IPS-NIHi11 (cell line): ENCODE measurements at places on chromosomes 5 and 9.

DNA sequence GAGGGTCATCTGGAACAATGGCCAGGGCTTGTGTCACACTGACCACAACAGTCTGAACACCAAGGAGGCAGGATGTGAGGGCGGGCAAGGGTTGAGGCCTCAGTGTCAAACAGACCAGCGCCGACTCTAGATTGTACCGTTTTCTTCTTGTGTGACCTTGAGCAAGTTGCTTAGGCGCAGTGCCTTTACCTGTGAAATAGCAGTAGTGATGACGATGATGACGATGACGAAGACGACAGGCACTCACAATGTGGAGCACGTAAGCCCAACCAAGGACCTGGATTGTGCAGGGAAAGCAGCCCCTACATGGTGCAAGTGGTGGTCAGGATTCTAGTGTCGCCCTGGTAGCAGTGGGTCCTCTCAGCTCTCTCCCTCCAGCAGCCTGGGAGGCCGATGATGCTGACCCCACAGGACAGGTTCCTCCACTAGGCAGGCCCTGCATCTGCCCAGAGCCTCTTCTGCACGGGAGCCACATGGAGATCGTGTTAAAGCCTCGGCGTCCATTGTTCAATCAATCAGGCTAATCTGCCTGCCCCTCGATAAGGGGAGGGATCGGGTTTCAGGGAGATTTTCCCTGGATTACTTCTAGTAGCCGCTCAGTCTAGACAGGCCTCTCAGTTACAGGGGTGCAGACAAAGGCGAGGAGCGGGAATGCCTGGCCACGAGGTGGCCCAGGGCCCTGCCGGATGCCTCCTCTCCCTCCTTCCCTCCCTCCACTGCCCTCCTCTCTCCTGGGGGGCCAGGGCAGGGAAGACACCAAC, 91.7 kb downstream of the MACROH2A1 start:
- DNase-seq, result peak; percentile 77

- DNase-seq, result no peak
Measured at GRCh38 chr9:137202966-137203365, 2.4 kb upstream of the TPRN start.

DNA sequence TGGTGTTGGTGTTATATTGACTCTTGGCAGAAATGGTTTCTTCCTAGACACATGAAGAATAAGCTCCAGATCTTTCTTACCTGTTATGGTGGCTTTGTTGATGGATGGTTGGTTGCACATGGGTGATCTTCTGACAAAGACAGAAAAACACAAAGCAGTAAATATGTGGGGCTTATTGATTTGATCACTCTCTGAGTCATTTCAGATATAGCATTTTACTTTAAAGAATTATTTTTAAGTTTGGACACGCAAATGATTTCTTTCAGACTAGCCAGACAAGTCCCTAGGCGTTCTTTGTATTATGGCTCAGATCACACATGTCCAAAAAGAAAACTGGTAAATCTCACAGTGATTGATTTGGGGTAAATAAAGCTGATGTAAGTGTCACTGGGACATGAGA, 597.6 kb downstream of the RAB3C start:
- no peak for DNase-seq

DNA sequence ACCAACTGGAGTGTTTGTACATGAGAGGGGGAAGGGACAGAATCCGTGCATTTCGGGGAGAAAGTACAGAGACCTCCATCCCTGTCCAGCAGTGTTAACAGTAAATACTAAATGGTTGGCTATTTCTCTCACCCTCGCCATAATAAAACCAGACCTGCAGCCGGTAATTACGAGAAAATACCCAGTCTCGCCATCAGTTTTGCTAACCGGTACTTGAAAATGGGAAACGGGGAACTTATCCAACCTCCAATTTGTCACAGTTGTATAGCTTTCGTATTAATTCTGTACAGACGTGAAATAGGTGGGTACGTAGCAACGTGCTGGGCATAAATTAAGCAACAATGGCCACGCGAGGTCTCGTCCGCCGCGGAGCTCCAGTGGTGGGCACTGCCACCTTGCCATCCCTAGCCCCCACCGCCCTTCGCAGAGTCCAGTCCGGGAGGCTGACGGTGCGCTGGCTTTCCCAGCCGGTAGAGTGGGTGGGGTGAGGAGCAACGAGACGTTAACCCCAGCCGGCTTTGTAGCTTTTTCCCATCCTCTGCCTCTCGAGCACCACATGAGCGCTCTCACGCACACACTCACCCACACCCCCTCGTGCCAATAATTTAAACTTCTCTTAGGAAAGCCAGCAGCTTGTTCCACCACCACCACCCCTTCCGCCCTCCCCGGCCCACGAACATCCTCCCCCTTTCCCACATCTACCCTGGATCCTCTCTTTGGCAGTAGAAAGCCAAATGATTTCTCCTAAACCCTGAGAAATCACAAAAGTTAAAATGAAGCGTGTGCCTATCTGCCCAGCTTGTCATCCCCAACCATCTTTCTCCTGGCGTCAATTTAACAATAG, 1.8 kb downstream of the ELAVL2 start:
- no peak for DNase-seq

GRCh38 chr5:53543401-53543800, 17.0 kb upstream of the NDUFS4 start:
- DNase-seq, result no peak

DNA sequence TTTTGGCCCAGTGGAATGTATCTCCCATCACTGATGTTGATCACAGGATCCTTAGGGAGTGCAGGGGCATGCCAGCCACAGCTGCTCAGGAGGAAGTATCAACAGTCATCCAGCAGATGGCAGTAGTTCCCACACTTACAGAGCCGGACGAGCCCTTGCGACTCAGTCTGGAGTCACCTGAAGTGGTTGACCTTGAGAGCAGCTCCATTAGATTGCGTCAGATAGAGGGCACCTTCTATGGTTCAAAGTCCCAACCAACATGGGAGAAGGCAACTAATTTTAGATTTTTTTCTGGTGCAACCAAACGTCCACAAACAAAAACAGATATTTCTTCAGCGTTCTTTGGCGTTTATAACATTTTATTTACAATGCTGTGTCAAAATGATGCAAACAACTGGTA, 124.5 kb downstream of the EGFLAM start:
- peak; percentile 85 for DNase-seq

- no peak for DNase-seq
Measured at GRCh38 chr9:94054716-94055115, 29.5 kb upstream of the PTPDC1 start.

DNA sequence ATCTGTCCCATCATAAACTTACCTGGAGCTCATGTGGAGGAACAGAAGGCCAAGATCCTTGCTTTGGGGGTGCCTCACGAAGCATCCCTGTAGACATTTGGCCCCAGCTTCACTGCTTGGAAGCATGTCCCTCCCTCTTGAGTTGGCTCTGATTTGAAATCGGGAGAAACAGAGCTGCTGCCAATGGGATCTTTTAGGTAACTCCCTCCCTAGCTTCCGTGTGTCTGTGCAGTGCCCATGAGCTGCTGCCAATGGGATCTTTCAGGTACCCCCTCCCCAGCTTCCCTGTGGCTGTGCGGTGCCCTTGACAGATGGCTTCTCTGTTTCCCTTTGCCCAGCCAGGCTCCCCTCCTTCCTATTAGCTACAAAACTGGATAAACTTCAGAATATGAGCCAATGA, 178.0 kb downstream of the NR3C1 start:
- DNase-seq, result no peak

DNA sequence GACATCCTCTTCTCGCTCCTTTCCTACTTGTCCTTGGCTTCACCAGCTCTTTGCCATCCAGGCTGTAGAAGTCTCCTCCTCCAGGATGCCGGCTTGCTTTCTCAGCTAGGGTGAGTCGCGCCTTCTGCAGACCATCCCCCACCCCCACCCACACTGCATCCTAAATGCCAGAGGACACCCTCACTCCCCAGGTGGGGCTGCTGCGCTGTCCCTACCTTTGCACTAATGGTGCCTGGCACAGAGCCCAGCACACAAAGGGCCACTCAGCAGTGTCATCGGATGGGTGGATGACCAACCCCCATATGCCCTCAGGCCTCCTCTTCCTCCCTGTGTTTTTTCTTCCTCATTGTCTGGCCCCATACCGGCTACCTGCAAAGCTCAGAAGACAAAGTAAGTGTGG, 14.8 kb downstream of the IL9 start:
- DNase-seq, result no peak

DNA sequence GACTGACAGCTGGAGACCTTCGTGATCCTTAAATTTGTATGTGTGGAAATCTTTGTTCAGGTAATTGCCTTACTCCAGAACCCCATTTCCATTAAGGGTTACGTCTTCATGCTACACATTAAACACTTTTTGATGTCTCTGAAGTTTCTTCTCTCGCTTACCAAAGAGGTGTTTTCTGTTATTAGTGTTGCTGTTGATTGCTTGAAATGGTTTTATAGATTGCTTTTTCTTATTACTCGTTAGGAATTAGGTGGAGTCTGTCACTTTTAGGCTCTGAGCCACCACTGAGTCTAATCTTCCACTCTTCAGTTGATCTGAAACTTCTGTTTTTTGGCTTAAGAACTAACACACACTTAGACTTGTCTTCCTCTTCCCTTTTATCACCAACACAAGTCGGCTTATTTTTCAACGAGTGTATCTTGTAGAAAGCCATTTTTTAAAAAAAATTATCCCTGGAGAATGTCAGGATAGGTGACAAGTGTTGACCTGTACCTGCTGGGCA, 62.2 kb upstream of the PPARGC1B start:
- DNase-seq, result no peak

- no peak for DNase-seq
Measured at GRCh38 chr9:135036861-135037465, 50.5 kb upstream of the OLFM1 start.

DNA sequence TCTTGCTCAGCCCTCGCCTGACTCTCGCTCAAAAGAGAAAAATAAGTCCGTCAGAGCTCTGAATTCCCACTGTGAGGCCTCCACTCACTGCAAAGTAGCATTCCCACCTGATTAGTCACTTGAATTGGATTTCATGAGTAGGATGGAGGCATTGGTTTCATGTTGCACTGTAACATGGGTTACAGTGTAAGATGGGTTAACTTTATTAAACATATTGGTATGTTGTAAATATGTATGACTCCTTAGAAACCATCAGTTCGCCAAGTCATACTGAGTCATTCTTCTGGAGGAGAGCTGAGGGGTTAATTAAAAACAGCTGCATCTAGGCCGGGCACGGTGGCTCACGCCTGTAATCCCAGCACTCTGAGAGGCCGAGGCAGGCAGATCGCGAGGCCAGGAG, 93.8 kb upstream of the BNC2 start:
- DNase-seq, result no peak

DNA sequence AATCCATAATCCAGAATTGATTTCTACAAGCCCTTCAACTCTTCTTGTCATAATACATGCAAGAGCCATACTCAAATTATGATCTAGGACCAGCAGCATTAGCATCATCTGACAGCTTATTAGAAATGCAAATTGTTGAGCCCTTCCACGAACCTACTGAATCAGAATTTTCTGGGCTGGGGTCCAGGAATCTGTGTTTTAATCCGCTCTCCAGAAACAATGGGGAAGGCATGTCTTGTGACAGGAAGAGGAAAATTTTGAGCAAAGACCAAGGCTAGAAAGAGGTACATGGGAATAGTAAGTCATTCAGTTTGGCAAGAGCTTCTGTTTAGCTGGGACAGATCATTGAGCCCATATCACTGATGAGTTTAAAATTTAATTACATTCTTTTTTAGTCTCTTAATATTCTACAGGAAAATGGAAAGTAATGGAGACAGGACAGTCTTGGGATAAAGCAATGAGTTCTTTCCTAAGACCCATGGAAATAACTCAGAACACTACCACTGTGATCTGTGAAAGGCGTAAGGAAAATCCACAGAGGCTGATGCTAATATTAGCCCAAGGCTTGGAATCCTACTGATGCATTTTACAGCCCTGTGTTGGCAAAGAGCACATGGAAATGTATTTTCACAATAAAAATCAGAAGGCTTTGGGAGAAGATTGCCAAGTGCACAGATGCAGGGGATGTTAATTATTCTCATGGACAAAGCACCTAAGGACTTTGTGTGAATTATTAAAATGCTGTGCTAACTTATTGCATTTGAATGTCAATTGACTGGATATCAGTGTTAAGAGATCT, 73.7 kb upstream of the STK32A start:
- no peak for DNase-seq

DNA sequence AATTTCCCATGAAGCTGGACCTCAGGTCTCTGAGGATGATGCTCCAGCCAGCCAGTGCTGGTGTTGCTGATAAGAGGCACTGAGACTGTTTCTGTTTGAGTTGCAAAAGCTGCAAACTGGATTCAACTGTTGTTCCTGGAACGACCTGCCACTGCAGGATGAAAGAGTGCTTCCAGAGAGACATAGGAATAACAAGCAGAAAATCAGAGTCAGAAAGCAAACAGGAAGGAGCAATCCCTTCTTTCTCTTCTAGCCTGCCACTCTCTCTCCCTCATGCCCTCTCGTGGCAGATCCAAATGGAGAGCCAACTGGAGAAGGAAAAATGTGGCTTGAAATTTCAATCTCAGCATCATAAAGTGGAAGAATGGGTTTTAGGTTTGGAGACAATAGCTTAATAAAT, 110.4 kb downstream of the STARD4 start:
- DNase-seq, result no peak

DNA sequence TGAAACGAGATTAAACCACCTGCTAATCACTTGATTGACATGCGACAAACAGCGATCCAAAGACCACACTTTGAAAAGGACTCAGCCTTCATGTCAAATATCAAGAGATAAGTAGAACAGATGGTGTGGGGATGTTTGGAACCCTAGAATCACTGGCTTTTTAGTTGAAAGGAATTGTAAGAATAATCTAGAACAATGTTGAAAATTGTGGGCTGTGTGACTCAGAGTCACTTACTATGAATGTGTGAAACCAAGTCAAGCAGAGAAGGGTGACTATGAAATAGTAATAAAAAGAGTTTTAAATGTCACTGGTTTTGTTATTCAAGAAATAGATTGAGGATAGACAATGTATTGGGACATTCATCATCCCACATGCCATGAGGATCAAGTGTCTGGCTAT, 14.1 kb upstream of the C1QTNF3 start:
- no peak for DNase-seq

DNA sequence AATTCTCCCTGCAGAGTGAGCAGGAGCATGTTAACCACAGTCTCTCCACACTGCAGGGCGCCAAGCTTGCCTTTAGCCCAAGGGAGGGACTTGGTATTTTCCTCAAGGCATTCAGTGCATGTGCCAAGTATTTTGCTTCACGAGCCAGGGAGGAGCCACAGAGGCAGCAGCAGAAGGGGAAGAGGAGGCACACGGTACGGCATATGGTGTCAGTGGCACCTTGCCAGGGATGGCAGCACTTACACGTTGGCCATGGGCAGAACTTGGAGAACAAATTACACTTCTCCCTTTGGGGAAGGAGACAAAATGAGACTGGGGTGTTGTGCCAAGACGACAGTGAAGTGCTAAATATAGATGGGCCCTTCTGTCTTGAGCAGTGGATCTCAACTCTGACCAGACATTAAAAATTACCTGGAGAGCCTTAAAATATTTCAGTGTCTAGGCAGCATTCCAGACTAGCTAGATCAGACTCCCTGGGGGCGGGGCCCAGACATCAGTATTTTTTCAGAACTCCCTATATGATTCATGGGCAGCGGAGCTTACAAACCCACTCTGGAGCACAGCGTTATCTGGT, 155.8 kb downstream of the DRD1 start:
- DNase-seq, result peak; percentile 28

GRCh38 chr5:24535646-24536045, 109.1 kb downstream of the CDH10 start:
- DNase-seq, result peak; percentile 4

GRCh38 chr5:27855491-27855890, 817.1 kb upstream of the CDH9 start:
- DNase-seq, result no peak

- DNase-seq, result no peak
Measured at GRCh38 chr5:166671811-166672210, 1619.6 kb upstream of the WWC1 start.
